Smooth muscle cell of the brain vasculature (primary cell): ENCODE measurements at places on chromosomes 5 and 9.
A peak's percentile ranks its signal among the peaks of the same experiment; 100 is the strongest.

DNA sequence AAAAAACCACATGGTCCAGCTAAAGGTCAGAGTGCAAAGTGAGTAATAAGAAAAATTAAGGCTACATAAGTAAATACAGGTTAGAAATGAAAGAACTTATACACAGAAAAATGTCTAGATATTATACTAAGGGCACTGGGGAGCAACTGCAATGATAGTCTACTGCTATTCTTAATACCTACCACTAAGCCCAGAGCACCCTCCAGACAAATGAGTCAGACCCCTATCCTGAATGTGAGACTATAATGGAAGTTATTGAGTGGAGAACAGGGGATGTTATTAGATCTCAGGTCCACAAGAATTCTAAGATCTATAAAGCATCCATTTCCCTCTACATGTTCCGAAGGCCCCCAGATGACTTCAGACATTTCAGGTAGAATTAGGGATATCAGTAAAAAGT, 438.3 kb downstream of the PRELID2 start:
- DNase-seq = no peak

DNA sequence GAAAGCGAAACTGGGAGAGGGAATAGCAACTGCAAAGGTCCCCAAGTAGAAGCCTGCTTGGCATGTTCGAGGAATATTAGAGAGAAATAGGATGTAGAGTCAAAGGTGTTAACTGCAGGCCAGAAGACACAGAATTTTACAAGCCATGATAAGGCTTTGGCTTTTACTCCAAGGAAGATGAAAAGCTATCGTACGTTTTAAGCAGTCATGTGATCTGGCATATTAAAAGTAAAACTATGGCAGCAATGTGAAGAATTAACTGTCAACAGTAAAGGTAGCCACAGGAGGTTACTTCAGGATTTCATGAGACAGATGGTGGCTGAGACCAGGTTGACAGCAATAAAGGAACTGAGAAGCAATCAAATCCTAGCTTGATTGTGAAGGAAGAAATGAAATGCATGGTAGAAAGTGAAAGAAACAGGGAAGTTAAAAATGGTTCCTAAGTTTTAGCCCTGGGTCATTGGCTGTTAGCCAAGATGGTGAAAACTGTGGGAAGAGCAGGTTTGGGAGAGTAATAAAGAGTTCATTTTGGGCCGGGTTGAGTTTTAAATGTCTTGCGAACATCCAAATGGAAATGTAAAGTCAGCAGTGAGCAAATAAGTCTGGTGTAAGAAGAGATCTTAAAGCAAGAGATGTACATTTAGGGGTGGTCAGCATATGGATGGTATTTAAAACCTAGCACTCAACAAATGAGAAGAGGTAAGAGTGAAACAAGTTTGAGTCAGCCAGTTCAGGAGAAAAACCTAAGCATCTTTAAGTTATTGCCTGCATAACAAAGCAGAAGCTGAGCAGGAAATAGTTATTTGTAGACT, 20.3 kb upstream of the TTC33 start:
- no peak for DNase-seq

DNA sequence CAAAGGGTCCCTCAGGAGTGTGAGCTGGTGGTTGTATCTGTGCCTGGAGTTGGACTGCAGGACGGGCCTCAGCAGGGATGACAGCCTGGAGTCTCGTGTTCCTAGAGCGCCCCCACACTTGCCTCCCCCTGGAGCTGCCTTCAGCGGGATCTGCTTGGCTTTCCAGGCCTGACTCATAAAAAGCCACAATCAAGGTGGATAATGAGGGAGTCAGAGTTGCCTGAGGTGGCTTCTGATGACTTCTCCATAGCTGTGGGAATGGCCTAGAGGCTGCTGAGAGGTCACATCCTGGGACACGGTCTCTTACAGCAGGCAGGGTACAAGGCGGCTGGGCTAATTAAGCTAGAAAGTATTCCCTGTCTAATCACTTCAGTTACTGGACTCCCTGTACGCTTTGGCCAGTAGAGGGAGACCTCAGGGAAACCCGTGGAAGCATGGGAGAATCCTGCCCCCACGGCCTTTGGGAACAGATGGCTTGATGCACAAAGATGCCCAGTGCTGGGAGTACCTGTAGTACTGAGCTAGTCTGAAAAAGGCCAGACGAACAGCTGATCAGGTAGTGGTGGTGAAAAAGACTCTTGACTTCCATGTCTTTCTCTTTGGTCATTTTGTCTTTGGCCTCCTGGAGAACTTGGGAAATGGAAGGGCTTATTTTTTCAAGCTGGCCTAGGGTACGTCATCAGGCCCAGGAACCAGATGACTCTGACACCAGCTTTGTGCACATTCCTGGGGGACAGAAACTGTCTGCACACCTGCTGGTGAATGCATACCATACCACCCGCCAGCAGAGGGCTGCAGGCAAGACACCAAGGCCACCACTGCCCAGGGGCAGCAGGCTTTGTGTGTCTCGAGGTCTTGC, 16.1 kb upstream of the FRRS1L start:
- no peak for DNase-seq

DNA sequence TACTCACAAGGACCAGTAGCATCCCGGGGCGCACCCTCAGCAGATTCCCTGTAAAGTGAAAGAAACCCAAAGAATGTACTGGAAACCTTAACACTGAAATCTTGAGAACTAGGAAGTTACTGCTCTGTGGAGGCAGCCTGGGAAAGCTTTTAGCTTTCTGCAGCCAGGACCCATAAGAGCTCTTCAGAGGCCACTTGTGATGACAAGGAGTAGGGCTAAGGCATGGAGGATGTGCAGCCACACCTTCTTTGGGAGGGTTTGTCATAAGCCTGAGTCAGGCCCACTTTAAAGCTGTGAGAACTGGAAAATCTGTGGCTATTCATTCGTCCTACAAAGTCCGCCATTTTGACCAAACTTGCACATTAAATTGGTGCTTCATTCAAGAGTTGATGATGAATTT, 291.1 kb upstream of the TLE4 start:
- no peak for DNase-seq

- no peak for DNase-seq
These were observed 170.8 kb upstream of the MSX2 start for GRCh38 chr5:174553556-174553955.

- no peak for DNase-seq
These were observed 91.7 kb downstream of the NRG2 start for GRCh38 chr5:139951296-139951924.

DNA sequence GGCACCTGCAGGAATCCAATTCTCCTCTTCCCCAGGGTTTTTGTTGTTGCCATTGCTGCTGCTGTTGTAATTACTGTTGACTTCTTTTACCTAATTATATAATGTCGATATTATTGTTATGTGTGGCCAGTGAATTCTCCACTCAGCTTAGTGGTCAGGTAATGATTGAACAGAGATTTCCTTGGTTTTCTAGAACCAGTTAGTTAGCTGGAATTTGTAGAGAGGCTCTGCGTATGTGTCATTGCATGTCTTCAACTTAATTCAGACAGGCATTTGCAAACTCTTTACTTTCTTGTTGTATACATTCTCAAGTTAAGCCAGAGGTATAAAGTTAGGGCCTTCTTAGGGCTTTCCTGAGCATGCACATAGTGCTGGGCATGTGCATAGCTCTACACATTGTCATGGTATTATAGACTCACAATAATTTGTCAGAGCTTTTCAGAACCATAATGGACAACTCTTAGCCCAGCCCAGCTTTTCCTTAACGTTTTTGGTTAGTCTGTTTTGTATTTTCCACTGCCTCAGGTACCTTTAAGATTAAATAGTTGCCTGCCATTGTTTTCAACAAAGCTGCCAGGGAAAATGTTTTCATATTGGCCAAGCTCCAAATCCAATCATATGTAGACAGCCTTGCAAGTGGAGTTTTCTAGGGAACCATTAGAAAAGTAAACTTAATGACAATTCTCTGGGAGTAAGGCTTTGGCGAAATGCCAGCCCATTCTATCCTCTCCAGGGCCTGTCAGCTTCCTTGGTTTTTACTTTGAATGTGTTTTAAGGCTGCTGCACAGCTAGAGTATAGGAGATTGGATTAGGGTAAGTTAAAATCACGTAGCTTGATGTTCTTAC, 68.1 kb downstream of the UBE2R2 start:
- peak; percentile 36 for DNase-seq
